Activated CD4-positive, alpha-beta T cell treated with anti-CD3 and anti-CD28 coated beads, Interleukin-2, amount 10 ng/mL, durations not matched to agents 24 days and 14 days (primary cell): ENCODE measurements at places on chromosomes 7 and 10. TPM values are rescaled to one million over a fixed set of nuclear protein-coding genes. Genes with fewer than 3 reads are reported as not detected.

Gene GIMAP2
- total RNA-seq = 28.2 TPM in 2 replicates

Gene SLC16A12
- total RNA-seq = not detected in 2 replicates

Gene RSPH10B2
- 0.58 and 0.59 TPM in 2 replicates for total RNA-seq

GRCh38 chr10:123796736-123797135 lies 94.9 kb downstream of the CPXM2 start:
- DNase-seq = no peak

GRCh38 chr10:123559066-123559822 lies 106.9 kb upstream of the GPR26 start:
- DNase-seq = peak; percentile 89

GRCh38 chr10:75335191-75335590 lies 66.4 kb downstream of the ZNF503 start:
- peak; percentile 12 for DNase-seq

GRCh38 chr10:45408421-45409319 lies 34.7 kb downstream of the ALOX5 start:
- no peak for DNase-seq
